ENCODE measurements at places on chromosomes 6 and 20. TPM values are rescaled to one million over a fixed set of nuclear protein-coding genes. Genes with fewer than 3 reads are reported as not detected.

Gene SIRPG
- not detected for total RNA-seq

Gene KHDC1L
- 0.56 TPM for total RNA-seq

DNA sequence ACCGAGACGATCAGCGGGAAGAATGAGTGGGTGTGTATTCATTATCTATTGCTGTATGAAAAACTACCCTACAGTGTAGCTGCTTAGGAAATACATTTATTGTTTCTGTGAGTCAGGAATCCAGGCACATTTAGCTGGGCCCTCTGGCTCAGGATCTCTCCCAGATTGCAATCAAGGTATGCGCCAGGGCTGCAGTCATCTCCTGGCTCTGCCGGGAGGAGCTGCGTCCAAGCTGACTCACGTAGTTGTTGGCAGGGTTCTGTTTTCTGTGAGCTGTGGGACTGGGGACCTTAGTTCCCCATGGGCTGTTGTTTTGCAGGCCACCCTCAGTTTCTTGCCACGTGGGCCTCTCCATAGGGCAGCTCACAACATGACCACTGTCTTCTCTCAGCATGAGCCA lies 68.2 kb upstream of the FUCA2 start:
- no peak overlapping the region for H3K4me3 ChIP-seq
- H3K27me3 ChIP-seq, result no peaks in the 10 kb centered on the region
- peaks cover 6% of the 10 kb centered on the region for H3K4me1 ChIP-seq
- no peak for DNase-seq
- no peaks in the 10 kb centered on the region for H3K36me3 ChIP-seq

- no peaks in the 10 kb centered on the region for H3K4me1 ChIP-seq
- no peaks in the 10 kb centered on the region for H3K36me3 ChIP-seq
- DNase-seq, result no peak
- peaks cover 9% of the 10 kb centered on the region for H3K27me3 ChIP-seq
- H3K27ac ChIP-seq, result no peak overlapping the region
- no peak overlapping the region for H3K4me3 ChIP-seq
Observed at GRCh38 chr6:150336299-150336698, 32.5 kb upstream of the IYD start.

GRCh38 chr6:142300758-142301650 lies 803 bp upstream of the ADGRG6 start:
- peak overlapping the region; percentile 91 for H3K27ac ChIP-seq
- peaks cover 41% of the 10 kb centered on the region for H3K4me1 ChIP-seq
- DNase-seq, result no peak
- peak overlapping the region; percentile 81 for H3K4me3 ChIP-seq

DNA sequence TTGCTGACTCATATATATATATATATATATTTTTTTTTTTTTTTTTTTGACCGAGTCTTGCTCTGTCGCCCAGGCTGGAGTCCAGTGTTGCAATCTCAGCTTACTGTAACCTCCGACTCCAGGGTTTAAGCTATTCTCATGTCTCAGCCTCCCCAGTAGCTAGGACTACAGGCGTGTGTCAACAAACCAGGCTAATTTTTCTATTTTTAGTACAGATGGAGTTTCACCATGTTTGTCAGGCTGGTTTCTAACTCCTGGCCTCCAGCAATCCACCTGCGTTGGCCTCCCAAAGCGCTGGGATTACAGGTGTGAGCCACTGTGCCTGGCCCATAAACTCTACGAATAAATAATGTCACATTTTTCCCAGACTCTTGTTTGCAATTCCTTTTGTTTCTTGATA lies 4.8 kb downstream of the LRP11 start:
- no peaks in the 10 kb centered on the region for H3K36me3 ChIP-seq
- H3K27ac ChIP-seq, result no peak overlapping the region
- H3K27me3 ChIP-seq, result no peaks in the 10 kb centered on the region

DNA sequence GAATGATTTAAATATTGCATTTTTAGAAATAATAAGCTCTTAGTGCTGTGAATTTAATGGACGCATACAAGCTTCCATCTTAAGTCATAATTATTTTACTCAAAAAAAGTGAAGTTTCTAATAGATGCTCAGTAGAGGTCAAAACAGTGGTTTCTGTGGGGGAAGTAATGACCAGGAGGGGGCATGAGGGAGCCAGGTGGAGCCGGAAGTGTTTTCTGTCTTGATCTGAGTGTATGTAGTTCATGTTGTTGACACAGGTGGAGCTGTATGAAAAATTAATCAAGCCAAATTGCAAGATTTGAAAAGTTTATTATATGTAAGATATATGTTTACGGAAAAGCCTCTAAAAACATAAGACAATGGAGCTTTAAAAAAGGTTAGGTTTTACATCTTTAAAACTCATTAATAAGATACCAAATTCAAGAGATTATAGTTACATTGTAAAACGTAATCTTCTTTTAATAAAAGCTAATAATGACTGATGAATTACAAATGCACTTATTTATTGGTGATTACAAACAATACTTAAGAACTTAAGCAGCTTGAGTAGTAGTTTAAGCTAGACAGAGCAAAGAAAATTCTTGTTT lies 68.0 kb downstream of the PLAGL1 start:
- H3K4me1 ChIP-seq, result peaks cover 15% of the 10 kb centered on the region
- peaks cover 2% of the 10 kb centered on the region for H3K36me3 ChIP-seq
- no peaks in the 10 kb centered on the region for H3K27me3 ChIP-seq
- H3K27ac ChIP-seq, result no peak overlapping the region

DNA sequence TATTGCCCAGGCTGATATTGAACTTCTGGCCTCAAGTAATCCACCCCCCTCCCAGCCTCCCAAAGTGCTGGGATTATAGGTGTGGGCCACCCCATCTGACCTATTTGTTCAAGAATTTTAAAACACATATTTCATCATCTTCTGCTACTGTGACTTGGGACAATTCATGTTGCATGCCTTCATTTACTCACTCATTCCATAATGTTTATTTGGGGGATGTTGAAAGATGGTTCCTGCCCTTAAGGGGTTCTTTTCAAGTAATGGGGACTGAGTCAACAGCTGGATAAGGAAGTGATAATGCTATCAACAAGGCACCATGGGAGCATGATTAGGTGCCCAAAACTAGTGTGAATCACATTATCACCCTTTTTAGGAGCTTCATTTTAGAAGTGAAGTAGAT lies 62.0 kb downstream of the CRYBG1 start:
- no peak overlapping the region for H3K27ac ChIP-seq
- H3K36me3 ChIP-seq, result no peaks in the 10 kb centered on the region
- no peaks in the 10 kb centered on the region for H3K4me1 ChIP-seq

Gene GJA10
- total RNA-seq, result not detected

All from mesothelial cell of epicardium (in vitro differentiated cells).